NCI-H69 (cell line): ENCODE measurements at places on chromosomes 12 and 14.

DNA sequence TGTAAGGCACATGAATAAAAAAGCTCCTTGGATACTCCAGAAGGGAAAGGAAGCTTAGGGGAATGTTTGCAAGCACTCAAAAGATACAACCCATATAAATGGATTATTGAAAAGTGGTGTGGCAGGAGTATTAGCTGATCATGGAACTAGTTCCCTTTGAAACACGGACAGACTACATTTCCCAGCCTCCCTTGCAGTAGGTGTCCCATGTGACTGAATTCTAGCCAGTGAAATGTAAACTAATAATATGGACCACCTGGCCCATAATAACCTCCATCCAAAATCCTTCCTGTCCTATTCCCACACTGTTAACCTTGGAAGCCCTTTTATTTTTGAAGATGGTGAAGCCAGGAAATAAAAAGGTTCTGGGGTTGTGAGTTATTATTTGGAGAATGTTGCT, 242.3 kb downstream of the SUDS3 start:
- DNase-seq: no peak

DNA sequence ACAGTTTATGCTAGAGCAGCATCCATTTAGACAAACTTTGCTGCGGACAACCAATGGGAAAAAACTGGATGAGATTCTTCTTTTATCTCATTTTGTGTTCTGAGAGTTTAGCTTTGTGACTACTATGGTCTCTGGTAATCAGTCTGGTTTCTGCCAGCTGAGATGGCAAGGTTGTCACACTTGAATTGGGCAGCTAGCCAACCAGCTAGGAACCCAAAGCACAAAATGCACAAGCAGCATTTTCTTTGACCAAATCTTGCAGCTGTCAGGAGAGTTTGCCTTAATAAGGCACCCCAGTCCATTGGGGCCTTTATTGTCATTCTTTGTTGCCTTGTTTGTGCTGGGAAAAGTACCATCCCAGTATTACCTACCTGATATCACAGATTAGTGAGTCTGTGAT, 34.0 kb upstream of the ETV6 start:
- no peak for DNase-seq

- DNase-seq: peak; percentile 11
Observed at GRCh38 chr12:66279123-66279712, 23.1 kb upstream of the HELB start.

DNA sequence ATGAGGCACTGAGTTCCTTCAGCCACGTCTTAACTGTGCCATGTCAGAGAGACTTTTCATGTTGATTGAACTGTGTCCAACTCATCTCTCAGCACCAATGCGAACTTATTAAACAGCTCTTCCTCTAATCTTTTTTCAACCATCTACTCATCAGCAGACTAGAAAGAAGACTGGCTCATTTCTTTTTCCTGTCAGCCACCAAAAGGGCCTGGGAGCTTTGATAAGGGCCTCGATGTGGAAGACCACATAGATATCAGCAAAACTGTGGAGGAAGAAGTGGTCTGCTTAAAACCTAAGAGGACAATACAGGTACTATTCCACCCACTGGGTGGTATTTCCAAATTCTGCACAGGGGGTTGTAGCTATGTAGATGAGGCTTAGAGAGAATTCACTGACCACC, 3.6 kb upstream of the PLXNC1 start:
- DNase-seq: no peak

DNA sequence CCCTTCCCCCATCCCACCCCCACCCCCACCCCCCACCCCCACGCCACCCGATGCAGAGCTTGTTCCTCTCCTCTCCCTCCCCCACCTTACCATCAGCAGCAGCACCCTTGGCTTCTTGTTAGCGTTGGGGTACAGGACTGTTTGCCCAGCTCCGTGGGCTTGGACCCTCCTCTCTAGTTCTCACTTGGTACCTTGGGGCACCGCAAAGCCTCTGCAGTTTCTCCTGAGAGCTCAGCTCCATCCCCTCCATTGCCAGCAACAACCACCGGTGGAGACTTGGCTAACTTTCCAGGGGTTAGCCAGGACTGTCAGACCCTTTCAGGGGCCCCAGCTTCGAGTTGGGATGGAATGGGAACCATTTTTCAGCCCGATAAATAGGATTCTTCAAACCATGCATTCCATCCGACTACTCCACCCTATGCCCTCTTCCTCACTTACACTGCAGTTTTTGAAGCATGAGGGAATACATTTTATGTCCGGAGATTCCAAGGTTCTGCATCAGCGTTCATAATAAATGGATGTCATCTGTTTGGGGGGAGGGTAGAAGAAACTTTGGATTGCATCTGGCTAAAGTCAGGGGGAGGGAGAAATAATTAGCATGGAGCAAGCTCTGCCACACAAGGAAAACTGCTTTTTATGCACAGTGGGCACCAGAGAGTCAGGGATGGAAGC, 1.1 kb downstream of the SCN8A start:
- DNase-seq: peak; percentile 82

- peak; percentile 73 for DNase-seq
Observed at GRCh38 chr14:70086685-70087379, 101.9 kb downstream of the SLC8A3 start.

DNA sequence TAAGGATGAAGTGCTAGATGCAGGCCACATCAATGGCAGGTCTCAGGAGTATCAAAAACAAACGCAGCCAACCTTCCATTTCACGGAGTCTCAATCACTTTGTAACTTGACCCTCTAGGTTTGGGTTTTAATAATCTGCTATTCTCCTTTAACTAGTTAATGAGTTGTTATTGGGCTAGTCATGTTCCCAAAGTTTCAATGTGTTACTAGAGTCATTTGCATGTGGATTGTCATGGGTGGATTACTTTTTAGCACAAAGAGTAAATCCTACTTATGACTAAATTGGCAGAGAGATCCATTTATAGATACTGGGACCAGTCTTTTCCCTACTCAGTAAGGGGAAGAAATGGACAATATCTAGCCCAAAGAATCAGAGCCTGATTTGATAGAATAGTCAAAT, 151.0 kb downstream of the BCAT1 start:
- DNase-seq: peak; percentile 3

DNA sequence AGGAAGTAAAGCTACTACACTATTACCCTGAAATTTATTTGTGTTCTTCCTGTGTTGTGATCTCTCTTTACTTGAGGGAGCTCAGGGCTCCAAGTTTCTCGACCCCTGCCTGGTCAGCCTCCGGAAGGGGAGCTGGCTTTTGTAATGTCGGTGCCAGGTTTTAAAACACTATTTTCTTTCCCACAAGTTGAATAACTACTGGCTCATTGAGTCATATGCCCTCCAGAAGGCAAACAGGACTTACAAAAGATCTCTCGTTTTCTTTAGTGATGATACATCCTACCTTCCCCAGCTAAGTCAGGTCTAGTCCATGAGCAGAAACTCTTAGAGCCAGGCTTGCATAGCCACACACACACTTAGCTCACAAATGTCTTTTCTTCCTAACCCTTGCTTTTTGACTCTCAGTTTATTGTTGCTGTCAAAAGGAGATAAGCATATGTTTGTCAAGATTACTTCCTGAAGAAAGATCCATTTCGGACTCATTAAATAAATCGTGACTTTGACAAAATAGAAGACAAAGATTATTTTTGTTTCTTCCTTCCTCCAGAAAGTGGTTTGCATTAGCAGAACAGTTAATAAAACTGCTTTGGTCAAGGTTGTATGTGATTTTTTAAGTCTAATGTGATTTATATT, 209.8 kb upstream of the FLRT2 start:
- no peak for DNase-seq
